ENCODE measurements at places on chromosomes 11 and 22.
A peak's percentile ranks its signal among the peaks of the same experiment; 100 is the strongest.

DNA sequence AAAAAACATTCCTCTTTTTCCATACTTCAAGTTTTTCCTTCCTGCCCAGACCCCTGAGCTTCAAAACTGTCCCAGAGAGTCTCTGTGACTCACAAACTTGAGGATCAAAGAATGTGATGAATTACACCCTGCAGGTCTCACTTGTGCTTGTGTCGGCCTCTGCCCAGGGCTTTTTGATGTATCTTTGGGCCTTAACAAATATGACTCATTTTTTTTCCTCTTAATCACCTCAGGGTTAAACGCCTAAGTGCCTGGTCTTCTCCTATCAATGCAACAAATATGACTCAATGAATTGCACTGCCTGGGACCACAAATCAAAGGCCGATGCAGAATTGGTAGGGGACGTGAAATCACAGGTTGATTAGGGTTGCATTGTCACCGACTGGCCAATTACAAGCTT, 267.7 kb downstream of the LARGE1 start:
- no peak for DNase-seq

DNA sequence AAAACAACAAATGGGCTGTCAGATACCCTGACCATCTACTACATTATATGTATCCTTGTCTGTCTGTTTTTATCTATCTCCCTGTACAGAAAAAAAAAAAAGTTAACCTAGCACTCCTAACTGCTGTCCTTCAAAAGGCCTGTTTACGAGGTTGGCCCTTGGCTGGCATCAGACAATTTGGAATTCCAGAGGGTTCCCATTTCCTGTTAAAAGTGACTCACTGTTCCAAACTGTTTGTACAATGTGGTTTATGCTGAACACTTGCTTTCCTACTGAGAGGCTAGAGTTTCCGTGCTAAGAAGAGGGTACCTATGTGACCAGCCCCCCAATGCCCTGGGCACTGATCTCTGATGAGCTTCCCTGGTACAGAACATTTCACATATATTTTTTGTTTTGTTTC, 65.9 kb upstream of the HMGXB4 start:
- DNase-seq = no peak

DNA sequence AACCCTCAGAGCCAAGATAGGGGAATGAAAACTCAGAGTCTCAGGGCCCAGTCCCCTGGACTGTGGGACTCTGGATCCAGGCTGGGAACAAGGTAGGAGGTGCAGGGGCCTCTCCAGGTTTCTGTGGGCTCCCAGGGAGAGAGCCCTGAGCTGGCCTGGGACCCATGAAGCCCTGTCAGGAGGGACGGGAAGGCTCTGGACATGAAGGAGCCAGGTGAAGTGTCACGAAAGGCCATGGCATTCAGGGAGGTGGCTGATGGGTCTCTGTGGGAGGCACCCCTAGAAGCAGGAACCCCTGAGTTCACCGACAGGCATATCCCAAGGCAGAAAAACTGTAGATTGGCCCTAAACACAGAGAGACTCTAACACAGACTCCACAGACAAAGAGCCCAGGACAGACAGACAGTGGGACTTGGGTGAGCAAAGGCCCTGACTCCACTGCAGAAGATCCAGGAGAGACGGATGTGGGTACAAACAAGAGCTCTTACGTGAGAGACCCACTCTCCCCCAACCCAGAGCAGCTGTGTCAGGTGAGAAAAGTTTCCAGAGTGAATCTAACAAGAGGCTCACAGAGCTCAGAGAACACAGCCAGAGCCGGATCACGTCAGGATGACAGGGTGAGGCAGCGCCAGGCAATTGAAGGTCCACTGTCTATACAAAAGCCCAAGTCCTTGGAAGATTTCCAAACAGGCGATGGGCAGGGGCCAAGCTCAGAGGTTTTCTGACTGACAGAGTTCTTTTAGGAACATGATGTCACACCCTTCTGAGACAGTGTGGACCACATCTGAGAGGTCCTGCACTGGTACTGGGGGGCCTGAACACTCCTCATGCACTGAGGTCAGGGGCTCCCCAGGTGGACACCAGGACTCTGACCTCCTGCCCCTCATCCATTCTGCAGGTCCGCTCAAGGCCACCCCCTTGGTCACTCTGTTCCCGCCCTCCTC, 27.4 kb downstream of the IGLL5 start:
- no peak for DNase-seq

- no peak for DNase-seq
Observed at GRCh38 chr22:32043391-32043790, 330 bp downstream of the SLC5A1 start.

GRCh38 chr11:73564903-73565302, 33.0 kb downstream of the FAM168A start:
- DNase-seq = no peak

DNA sequence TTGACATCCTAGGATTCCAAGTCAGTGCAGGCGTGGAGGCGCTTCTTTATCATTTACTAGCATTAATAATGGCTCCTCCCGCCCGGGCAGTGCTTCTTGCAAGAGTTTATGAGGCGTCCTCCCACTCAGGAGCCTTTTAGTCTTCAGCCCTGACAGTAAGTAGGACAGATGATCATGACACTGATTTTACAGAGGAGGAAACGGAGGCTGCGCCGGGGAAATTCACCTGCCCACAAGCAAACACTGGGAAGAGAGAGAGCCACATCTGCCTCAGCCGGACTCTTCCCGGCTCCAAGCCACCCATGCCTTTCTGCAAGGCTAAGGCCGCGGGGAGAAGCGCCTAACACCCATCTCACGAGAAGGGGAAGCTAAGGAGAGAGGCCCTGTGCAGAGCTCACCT, 35.9 kb downstream of the KIAA0930 start:
- DNase-seq = no peak

DNA sequence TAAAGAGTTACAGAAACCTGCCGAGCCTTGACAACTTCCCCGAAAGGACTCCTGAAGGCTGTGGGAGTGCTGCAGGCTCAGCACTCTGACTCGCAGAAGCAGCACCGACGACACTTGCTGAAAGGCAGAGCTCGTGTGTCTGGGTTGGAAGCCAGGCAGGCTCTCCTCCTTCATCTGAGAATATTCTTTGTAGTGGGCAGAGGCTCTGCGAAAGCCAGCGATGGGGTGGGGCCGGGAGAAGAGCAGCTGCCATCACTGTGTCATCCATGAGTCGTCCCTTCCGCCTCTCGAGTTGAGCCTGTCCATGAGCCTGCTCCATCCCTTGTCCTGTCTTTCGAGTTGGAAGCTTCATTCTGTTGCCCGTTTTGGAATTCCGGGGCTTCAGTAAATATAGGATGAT, 11.9 kb downstream of the GLB1L2 start:
- DNase-seq = no peak

- DNase-seq = no peak
Observed at GRCh38 chr11:125448136-125448535, 47.9 kb downstream of the FEZ1 start.

DNA sequence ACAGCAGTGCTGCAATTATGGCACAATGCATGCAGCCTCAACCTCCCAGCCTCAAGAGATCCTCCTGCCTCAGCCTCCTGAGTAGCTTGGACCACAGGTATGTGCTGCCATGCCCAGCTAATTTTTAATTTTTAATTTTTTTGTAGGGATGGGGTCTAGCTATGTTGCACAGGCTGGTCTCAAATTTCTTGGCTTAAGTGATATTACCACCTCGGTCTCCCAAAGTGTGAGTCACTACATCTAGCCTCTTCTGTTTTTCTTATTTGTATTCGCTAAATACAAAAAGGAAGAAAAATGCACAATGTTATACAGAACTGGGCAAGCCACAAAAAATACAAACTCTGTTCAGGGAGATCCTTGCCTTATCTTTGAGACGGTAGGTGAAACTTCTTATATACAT, 62.1 kb downstream of the DDI1 start:
- DNase-seq = no peak

DNA sequence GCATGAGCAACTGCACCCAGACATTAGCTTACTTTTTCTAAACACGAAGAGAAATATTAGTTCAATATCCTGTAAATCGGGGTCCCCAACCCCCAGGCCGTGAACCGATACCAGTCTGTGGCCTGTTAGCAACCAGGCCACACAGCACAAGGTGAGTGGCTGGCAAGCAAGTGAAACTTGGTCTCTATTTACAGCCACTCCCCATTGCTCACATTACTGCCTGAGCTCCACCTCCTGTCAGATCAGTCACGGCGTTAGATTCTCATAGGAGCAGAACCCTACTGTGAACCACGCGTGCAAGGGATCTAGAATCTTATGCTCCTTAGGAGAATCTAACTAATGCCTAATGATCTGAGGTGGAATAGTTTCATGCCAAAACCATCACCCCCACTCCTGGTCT, 27.8 kb upstream of the DEPDC7 start:
- DNase-seq = no peak

DNA sequence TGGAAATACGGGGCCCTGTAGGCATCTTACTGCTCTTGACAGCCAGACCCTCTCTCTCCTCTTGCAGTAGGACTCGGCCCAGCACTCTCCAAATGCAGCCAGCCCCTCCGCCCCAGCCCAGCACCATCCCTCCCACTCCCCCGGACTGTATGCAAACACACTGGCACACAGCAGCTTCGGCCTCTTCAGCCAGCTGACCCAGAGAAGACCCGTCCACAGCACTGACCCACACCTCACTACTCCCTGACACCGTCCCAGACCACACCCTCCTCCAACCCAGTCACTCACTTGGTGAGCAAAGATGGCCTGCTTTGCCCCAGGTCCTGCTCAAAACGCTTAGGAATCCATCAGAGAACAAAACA, 164.6 kb downstream of the IGLL1 start:
- DNase-seq = no peak

- no peak for DNase-seq
Observed at GRCh38 chr22:45726081-45726480, 54.4 kb downstream of the ATXN10 start.

- no peak for DNase-seq
Observed at GRCh38 chr11:46736146-46736545, 17.1 kb downstream of the F2 start.

DNA sequence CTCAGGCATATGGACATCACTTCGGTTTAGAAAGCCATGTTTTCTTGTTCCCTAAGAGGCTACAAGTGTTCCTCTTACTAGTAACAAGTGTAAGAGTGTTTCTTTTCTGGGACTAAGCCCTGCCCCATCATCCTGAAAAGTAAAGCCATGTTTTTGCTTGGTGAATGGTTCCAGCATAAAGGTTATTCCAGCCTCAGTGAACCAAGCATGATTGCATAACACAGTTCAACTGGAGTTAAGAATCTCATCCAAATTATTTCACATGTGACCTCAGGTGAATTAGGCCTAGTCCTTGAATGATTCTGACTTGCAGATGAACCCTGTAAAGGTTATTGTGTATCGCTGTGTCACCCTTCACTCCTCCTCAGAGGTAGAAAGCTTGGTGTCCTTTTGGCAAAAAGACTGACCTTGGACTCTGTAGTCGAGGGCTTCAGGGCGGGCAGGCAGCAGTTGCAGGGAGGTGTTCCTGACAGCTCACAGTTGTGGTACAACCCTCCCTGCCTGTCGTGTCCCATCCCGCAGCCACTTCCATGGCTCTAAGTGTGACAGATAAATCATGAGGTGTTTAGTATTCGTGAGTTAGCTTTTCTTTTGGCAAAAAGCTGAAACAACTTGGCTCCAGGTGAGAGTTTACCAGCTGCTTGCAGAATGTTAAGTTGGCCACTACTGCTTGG, 321.8 kb downstream of the CADM1 start:
- no peak for DNase-seq

- no peak for DNase-seq
Observed at GRCh38 chr22:29351042-29351441, 35.5 kb upstream of the RASL10A start.

DNA sequence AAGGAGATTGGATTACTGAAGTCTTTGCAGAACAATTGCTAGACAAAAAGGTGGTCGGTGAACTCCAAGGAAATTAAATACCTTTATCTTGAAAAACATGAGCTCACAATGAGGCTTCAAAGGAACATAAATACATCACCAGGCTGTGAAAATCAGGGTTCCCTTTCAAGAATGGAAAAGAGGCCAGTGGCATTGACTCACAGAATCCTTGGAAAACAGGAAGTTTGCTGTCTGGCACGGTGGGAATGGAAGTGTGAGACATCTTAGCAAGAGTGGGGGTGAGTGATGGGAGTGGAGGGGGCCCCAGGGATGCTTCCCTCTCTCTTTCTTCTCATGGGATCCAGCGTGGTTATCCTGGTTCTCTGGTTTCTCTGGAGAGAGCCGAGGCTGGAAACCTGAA, 48.9 kb upstream of the TBCEL start:
- DNase-seq = no peak

- DNase-seq = peak; percentile 8
Observed at GRCh38 chr11:34570584-34570983, 50.3 kb upstream of the EHF start.

- DNase-seq = no peak
Observed at GRCh38 chr11:125173556-125173955, 9.0 kb downstream of the PKNOX2 start.

- no peak for DNase-seq
Observed at GRCh38 chr22:27284324-27284723, 517.2 kb downstream of the MN1 start.

- DNase-seq = no peak
Observed at GRCh38 chr11:28026634-28027290, 81.2 kb downstream of the KIF18A start.

All from NB4 (cell line).